ENCODE measurements at places on chromosomes 5 and 9. TPM values are rescaled to one million over a fixed set of nuclear protein-coding genes. Genes with fewer than 3 reads are reported as not detected.

C5orf34 gene
- total RNA-seq, result 24.8 TPM

LHX6 gene
- 5.2 TPM for total RNA-seq

OBP2B gene
- not detected for total RNA-seq

BTNL3 gene
- total RNA-seq, result not detected

ST8SIA4 gene
- 1.00 TPM for total RNA-seq

DCAF12 gene
- total RNA-seq, result 31.1 TPM

RGS7BP gene
- total RNA-seq, result 0.70 TPM

CCDC171 gene
- 1.1 TPM for total RNA-seq

LCN10 gene
- total RNA-seq, result 0.76 TPM

ANKRD31 gene
- not detected for total RNA-seq

GFI1B gene
- total RNA-seq, result not detected

CFAP77 gene
- total RNA-seq, result 0.18 TPM

LPAR1 gene
- total RNA-seq, result 7.2 TPM

NMRK1 gene
- total RNA-seq, result 13.3 TPM

NIPBL gene
- 17.3 TPM for total RNA-seq

ANKRD18A gene
- total RNA-seq, result 0.35 TPM

PDZD2 gene
- total RNA-seq, result 3.6 TPM

ARL10 gene
- 3.3 TPM for total RNA-seq

PCDHA9 gene
- total RNA-seq, result 0.03 TPM

RORB gene
- 0.52 TPM for total RNA-seq

MSX2 gene
- total RNA-seq, result 0.26 TPM

PCDH12 gene
- total RNA-seq, result not detected

SLC25A51 gene
- total RNA-seq, result 16.8 TPM
